ENCODE measurements at places on chromosomes 11 and 22.

DNA sequence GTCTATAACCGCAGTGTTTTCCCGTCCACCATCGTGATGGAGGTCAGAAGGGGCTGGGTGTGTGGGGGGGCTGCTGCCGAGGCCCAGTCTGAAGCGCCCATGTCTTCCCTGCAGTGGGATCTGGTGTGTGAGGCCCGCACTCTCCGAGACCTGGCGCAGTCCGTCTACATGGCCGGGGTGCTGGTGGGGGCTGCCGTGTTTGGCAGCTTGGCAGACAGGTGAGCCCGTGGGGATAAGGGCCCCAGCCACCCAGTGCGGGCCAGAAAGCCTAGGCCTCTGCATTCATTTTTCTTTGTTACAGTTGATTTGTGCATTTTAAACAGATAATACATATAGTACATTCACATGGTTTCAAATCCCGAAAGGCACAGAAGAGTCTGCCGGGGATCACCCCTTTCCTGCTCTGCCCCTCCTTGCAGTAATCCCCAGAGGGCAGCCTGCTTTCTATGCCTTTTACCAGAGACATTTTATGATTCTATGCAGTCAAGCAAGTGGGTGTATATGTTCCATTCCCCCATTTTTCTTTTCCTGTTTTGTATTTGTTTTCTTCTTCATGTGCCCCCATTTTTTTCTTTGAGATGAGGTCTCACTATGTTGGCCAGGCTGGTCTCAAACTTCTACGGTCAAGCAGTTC is 32.6 kb downstream of the CAPN1 start:
- no peak for DNase-seq

DNA sequence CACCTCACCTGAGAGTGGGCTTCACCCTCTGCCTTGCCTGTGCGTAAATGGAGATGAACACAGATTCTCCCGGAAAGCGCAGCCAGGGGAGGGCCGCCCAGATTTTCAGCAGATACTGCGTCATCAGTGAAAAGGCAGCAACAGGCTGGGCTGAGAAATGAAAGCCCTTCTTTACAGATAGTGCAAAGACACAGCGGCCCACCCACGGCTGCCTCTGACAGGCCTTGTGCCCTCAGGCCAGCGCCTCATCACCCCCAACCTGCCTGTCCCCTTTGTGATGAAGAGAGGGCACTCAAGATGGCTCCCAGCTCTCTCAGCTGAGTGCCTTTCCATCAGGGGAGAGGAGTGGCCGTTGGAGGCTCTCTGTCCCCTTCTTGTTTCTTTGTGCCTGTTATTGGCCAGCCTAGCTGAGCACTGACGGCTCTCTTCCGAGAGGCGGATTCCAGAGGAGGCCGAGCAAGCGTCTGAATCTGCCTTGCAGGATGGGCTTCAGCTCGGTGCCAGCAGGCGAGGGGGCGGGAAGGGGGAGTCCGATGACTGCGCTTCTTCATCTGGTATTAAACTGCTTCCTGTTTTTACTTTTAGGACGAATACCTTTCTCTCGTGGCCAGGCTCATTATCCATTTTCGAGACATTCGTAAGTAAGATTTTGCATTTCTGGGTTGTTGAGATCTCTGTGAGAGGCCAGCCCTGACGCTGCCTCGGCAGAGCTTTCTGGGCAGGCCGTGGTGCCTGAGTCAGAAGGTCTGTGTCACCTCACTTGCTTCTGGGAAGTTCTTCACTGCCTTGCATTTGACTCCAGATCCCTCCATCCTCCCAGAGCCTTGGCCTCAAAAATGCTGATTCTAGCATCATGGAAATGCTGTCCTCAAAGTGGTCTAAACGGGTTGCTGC is 43.7 kb downstream of the MED15 start:
- no peak for DNase-seq

GRCh38 chr11:36150986-36151385 is 138.2 kb downstream of the COMMD9 start:
- no peak for DNase-seq

DNA sequence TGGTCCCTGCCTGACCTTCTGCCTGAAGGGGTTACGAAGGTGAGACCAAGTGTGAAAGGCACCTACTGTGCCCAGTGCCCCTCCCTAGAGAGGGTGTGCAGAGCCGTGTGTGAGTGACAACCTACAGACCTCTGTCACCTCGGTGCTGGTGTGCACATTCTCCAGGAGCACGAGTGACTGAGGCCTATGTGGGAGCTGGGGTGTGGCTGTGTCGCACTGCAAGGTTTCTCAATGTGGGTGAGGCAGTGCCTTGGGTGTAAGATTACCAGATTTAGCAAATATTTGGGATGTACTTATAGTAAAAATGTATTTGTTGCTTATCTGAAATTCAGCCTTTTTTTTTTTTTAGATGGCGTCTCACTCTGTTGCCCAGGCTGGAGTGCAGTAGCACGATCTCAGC is 5.6 kb downstream of the STARD10 start:
- DNase-seq, result no peak

- DNase-seq, result no peak
Observed at GRCh38 chr22:31177420-31178162, 17.6 kb downstream of the RNF185 start.

GRCh38 chr11:10418259-10418949 is 36.7 kb upstream of the AMPD3 start:
- no peak for DNase-seq

DNA sequence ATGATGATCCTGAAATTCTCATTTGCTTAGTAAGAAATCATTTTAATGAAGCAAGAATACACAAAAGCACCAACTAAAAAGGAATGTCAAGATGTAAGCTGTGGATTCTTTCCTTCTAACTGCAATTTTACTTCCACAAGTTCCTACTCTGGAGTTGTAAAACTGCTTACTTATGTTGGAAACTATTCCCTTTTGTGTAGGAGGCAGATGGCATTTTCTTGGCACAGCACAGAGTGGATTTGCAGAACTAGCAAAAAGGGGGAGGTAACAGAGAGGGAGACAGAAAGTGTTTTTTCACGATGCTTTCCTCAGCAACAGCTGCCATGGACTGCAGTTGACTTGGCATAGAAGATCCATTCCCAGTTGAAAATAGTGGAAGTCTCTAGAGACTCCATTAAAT is 1112.0 kb upstream of the RAG2 start:
- no peak for DNase-seq

- no peak for DNase-seq
Observed at GRCh38 chr11:89667001-89667400, 43.1 kb upstream of the TRIM77 start.

DNA sequence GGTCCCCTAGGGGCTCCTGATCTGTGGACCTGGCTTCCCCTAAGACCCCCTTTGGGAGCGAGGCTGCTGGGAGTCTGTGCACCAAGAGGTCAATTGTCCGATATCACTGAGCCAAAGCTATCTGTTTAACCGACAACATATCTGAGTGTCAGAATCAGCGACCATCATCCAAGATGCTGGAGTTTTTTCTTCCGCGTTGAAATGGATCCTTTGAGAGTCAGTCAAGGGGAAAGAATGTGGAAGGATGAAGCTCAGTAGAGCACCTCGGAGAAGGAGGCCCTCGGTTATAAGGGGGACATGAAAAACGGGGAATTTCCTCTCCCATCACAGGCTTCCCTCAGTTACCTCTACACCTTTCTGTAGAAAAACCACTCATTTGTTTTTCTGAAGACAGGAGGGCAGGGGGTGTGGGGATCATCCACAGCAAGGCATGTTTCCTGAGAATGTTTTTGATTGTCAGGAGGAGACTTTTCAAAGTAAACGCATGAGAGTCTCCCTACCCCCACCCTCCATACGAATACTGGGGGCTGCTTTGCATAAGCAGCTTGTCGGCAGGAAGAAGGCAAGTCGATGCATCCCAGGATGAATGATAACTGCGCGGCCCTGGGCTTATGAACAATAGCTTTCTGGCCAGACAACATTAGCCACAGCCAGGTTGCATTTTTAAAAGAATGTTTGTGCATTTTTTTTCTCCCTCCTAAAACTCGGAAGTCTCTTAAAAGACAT is 37.7 kb upstream of the CCND1 start:
- DNase-seq, result no peak

DNA sequence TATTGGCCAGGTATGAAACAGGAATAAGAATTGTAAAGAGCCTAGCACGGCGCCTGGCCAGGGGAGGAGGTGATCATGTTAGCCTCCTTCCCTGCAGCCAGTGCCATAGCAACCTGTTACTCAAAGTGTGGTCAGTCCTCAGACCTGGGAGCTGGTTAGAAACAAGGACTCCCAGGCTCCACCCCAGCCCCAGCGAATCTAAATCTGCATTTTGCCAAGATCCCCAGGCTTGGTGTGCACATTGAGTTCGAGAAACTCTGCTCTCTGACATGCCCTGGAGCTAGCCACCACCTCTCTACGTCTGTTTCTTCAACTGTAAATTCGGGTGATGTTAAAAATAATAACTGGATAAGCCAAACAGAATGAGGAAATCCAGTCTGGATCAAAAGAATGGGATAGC is 56.1 kb upstream of the ALX4 start:
- DNase-seq, result no peak

GRCh38 chr11:133808393-133809140 is 36.7 kb downstream of the SPATA19 start:
- DNase-seq, result no peak

DNA sequence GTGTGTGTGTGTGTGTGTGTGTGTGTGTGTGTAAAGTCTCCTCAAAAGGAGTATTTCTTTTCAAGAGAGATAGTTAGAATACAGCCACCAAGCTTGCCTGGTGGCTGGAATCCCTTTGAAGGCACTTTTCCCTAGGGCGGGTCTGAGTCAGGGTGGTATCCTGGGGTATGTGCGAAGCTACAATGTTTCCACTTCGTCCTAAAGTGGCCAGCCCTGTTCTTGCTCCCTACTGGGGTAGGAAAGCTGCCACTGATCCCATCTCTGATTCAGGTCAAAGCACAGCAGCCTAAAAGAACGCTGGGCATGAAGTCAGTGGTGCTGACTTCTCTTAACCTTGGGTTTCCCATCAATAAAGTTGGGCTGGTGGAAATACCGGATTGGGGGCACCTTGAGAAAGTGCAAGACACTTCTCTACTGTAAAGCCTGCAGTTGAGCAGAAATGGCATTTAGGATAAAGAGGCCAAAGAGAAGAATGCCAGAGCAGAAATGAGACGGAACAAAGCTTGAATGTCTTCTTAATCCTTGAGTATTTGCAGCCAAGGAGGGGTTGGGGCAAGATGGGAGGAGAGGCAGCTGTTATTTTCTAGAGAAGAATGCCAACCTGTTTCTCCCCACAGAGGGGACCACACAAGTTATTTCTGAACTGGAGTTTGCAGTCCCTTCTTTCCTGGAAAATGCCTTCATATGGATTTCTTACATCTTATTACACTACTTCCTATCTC is 35.3 kb downstream of the ZNRF3 start:
- DNase-seq, result no peak

GRCh38 chr11:47329987-47330931 is 22.2 kb downstream of the MYBPC3 start:
- DNase-seq, result no peak

DNA sequence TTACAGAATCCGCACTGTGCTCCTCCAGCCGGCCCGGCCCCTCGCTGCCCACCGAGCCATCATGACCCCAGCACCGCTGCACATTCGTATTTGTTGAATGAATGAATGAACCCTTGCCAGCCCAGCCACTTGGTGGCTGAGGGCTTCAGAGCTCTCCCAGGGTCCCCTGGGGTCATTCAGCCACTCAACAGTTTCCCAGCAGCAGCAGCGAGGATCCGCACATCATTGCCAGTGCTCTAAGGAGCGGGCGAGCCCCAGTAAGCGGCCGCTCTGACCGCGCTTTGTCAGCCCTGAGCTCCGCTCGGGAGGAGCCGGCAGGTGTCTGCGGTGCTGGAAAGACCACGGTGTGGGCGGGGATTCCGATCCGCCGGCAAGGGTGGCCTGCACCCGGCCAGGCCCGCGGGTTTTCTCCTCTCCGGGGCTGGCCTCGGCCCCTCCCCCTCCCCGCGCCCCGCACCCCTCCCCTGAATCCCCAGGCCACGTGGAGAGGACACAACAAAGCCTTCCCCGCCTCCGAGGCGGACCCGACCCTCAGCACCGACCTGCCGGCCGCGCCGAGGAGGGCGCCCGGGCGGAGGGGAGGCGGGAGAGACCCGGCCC is 563 bp downstream of the BID start:
- peak; percentile 42 for DNase-seq

- no peak for DNase-seq
Observed at GRCh38 chr22:42287174-42287890, 16.9 kb upstream of the TCF20 start.

GRCh38 chr11:128949791-128950454 is 7.3 kb upstream of the TP53AIP1 start:
- no peak for DNase-seq

GRCh38 chr22:42490243-42490832 is 29.3 kb downstream of the RRP7A start:
- DNase-seq, result no peak

DNA sequence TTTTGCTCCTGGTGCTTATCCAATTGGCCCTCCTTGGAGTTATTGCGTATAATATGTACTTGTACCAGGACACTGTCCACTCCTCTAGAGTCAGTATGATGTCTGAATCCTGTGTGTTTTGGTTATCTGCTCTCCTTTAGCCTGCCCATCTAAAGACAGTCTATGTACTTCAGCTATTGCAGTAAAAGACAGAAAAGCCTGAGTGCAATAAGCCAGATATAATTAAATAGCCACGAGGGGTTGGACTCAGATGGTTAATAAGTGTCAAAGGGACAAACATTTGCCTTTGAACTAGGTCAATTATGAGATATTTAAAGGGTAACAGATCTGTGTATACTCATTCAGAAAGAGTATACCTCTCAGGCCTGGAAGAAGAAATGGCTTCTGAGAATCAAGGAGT is 406.7 kb downstream of the LUZP2 start:
- DNase-seq, result no peak

DNA sequence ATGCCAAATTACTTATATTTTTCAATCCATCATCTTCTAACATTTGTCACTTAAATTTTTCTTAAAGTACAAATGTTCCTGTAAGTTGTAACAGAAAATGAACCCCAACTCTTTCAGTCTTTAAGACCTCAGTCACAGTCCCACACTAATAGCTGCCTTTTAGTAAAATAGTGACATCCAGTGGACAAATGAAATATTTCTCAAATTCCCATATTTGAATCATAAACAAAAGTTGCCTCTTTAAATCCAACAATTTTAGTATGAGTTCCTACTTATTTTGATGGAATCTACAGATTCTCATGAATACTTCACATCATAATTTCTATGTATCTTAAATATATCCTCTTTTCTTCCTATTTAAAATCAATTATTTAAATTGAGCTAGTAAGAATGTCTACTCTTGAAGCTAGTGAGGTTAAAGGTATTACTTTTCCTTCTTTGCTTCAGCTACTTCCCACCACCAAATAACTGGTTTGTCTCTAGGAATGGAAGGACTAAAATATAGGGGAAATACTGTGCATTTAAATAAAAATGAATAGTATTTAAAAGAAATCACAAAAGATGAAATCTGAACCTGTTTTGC is 9.2 kb downstream of the LIN7C start:
- DNase-seq, result no peak

GRCh38 chr11:36048496-36049247 is 104.8 kb downstream of the LDLRAD3 start:
- DNase-seq, result no peak

GRCh38 chr22:20180245-20180630 is 29.4 kb upstream of the CCDC188 start:
- DNase-seq, result no peak

GRCh38 chr11:27429761-27430393 is 42.7 kb downstream of the LGR4 start:
- no peak for DNase-seq

- DNase-seq, result no peak
Observed at GRCh38 chr11:107183953-107184352, 165.7 kb upstream of the GUCY1A2 start.

GRCh38 chr11:4190098-4190497 is 95.5 kb downstream of the RRM1 start:
- DNase-seq, result no peak

- DNase-seq, result no peak
Observed at GRCh38 chr11:95584589-95584988, 205.0 kb downstream of the FAM76B start.

GRCh38 chr11:1222491-1223345 is at the start of gene MUC5B:
MUC5B (plus strand) TSS chr11:1223066; CDS start chr11:1223124, 58 bp downstream.
- no peak for DNase-seq
